ENCODE measurements at places on chromosomes 7 and 10.

GRCh38 chr10:31299119-31299518 is 19.9 kb upstream of the ZEB1 start:
- DNase-seq: no peak

GRCh38 chr7:116500078-116500853 is 728 bp downstream of the CAV2 start:
- DNase-seq: no peak

DNA sequence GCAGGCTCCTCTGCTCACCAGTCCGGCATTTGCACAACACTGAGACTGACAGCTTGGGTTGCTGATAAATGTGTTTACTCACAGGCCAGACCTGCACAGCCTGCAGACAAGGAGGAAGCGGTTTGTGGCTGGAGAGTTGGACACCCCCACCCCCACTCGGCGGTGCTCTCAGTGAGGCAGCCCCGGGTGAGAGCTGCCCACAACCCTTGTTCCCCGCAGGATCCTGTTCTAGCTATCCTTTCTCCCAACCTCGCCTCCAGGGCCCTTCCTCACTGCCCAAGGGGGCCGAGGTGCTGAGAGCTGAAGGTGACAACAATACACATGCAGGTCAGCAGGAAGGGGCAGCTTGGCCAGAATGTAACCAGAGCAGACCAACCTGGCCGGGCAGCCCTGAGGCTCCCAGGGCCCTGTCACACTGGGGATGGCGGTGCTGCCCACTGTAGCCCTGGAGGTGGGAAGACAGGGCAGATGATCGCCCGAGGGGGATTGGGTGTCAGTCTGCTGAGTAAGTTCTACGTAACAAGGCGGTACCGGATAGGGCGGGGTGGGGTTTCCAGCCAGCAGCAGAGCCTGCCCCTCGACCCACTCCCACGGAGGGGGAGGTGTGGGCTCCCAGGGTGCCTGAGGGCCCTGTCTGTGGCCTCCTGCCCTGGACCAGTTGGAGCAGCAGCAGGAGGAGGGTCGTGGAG is 2.1 kb upstream of the ADAM8 start:
- DNase-seq: no peak

GRCh38 chr7:85185424-85186082 is 1.3 kb downstream of the SEMA3D start:
- peak; percentile 56 for DNase-seq

DNA sequence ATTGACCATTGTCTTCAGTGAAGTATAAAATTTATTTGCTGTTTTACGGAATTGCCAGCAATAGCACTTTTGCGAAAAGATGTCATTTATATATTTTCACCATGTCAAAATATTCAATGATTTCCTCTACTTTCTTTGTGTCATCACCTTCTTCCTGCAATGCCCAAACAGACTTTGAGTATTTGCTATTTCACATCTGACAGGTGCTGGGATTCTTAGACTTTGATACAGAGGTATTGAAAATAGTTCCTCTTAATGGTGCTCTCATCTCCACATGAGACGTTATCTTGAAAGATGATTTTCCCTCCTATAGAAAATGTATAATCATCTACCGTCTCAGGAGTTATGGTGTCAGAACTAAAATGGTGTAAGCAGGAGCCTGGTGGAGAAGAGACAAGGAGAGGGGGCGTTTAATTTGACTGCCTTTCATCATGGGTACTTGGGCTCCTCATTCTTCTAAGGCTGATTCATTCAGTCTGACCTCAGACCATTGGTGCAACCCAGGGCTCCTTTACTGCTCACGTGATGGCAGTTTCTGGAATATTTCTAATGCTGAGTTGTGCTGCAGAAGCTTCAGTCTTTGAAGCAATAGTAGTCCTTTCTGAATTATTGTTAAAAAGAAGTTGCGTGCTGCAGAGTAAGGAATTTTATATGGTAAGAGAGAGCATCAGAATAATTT is 404.6 kb downstream of the PHTF2 start:
- no peak for DNase-seq

DNA sequence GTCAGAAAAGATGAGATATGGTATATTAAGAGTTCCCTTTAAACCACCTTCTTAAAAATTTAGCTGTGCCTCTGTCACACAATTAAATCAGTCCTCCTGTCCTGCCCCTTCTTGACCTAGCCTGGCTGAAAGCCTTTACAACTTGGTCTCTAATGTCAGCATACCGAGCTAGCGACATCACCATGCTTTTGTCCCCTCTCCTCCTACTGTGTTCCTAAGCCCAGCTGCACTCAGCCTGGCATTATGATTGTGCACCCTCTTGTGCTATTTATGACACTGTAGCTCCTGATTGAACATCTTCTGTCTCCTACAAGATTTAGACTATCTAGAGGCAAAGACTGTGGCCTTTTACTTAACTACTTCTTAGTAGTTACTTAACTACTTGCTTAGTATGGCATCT is 29.2 kb downstream of the TDRD1 start:
- no peak for DNase-seq

DNA sequence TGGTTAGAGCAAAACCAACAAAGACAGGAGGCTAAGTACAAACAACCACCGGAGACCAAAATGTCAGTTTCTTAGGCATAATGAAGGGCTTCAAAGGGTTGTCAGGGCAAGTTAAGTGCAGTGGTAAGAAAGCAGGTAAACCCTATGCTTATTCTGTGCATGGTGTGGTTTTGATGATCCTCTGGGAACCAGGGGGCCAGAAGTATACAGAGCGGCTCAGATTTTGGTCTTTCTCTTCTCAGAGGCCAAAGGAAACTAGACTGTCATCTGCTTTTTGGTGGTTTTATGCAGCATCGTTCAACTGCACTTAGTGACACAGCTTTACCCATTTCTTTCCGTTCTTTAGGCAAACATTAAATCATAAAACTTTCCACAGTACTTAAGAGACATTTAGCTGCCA is 332.7 kb upstream of the CELF2 start:
- no peak for DNase-seq

DNA sequence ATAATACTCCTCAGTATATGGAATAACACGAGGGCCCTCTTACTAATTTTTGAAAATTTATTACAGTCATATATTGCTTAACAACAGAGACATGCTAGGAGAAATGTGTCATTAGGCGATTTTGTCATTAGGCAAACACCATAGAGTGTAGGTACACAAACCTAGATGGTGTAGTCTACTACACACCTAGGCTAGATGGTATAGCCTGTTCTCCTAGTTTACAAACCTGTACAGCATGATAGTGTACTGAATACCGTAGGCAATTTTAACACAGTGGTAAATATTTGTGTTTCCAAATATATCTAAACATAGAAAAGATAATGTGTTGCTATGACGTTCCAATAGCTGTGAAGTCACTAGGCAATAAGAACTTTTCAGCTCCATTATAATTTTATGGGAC is 12.8 kb downstream of the OR2F1 start:
- DNase-seq: no peak

GRCh38 chr10:59273445-59273844 is 88.9 kb downstream of the FAM13C start:
- no peak for DNase-seq

Measured in NCI-H524 (cell line).